ENCODE measurements at places on chromosomes 7 and 10.
A peak's percentile ranks its signal among the peaks of the same experiment; 100 is the strongest.

GRCh38 chr7:34453150-34453549, 204.9 kb upstream of the NPSR1 start:
- no peak for DNase-seq

- no peak for DNase-seq
Observed at GRCh38 chr7:91293840-91294239, 29.6 kb downstream of the FZD1 start.

GRCh38 chr7:17898111-17898510, 42.2 kb downstream of the SNX13 start:
- no peak for DNase-seq

GRCh38 chr7:32283546-32283945, 206.6 kb downstream of the LSM5 start:
- no peak for DNase-seq

- no peak for DNase-seq
Observed at GRCh38 chr10:133309720-133310398, 1.1 kb downstream of the ZNF511 start.

GRCh38 chr10:86110156-86110786, 256.3 kb downstream of the GRID1 start:
- no peak for DNase-seq

DNA sequence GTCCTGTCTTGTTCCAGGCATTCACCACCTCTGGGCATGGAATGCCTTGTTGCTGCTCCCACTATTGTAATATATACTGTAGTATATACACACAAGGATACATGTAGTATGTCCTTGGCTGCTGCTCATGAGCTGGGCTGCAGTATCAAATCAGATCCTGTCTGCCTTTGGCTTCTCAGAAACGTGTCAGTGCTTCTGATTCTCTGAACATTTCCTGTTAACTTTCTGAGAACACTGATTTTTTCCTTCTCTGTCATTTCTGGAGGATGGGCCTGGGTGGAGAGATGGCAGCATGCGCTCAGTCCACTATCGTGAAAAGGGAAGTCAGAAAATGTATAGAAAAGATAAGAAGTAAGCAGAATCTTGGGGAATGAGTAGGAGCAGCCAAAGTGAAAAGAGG, 12.2 kb downstream of the SFTPA2 start:
- DNase-seq: no peak

GRCh38 chr10:86687750-86688149, 19.4 kb downstream of the LDB3 start:
- DNase-seq: no peak

DNA sequence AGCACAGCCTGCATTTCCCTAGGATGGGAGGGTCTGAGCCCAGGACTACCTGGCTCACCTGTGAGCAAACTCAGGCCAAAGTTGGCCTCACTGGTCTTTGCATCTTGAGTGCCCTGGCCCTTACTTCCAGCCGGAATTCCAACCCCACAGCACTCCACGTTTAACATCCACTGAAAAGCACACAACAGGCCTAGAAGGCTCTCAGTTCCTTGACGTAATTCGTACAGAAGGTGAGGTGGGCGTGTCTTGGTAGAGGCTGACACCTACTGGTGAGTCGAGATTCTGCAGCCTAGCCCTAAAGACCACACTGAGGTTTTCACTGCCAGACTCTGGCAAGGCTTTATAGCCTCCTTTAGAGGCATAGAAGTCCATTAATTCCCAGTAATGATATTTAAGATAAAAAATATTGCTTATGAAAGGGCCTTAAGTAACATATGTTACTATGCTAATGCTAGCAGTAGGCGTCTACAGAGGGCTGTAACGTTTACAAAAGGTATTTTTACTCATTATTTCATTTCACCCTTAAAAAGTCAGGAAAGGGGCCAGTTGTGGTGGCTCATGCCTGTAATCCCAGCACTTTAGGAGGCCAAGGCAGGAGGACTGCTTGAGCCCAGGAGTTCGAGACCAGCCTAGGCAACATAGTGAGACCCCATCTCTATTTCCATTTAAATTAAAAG, 95.8 kb downstream of the HIP1 start:
- DNase-seq: peak; percentile 82

DNA sequence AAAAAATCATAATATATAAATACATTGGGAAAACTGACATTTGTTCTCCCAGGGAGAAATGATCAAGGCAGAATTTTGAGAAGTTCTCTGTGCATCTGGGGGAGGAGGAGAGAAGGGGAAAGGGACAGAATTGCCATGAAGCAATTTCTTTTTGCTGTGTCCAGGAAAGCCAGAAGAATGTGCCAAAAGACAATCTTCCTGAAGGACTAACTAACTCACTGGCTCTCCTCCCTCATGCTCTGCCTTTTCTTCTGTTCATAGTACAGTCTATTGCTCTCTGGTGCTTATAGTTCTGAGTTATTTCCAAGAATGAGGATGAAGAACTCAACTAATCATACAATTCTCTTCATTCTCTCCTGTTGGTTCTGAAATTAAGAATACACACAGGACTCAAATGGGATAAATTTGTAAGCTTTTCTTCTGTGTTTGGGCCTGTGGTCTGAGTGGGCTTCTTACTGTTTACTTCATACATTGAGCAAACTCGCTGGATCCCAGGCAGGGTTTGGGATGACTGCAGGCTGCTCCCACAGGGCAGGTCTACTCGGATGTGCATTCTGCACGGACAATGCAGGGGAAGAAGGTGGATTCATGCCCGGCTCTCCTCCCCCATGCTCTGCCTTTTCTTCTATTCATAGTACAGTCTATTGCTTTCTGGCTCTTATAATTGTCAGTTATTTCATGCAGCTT, 22.2 kb upstream of the FAM171A1 start:
- DNase-seq: no peak

- no peak for DNase-seq
Observed at GRCh38 chr10:14852236-14852635, 14.1 kb downstream of the HSPA14 start.

DNA sequence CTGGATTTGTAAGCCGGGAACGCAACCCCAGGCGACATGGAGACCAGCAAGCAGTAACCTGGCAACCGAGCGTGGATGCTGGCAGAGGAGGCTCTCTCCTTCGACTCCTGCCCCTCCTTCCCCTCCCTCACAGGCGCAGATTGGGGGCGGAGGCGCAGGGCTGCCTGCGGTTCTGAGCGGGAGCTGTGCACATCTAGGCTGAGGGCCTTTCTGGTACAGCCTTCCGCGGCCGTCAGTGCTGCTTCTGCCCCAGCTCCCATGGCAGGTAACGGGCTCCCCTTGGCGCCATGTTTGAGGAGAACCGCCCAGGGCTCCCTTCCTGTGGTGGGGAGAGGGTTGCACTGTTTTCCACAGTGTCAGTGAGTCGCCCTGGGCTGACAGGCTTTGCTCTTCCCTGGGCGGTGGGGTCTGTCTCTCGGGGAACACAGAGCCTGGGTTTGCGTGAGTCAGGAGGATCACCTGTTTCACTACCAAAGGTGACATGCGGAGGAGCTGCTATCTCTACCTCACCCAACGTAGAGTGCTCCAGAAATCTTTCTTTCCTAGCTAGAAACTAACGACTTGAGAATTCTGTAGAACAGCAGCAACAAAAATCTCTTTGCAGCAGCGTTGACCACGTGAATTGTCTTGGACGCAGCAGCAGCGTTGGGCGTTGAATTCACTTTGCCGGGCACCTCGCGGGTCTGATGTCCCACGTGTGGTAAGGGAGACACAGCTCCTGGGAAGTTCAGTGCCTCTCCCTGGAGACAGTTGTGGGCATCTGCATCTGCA, 154.8 kb upstream of the COBL start:
- DNase-seq: no peak

DNA sequence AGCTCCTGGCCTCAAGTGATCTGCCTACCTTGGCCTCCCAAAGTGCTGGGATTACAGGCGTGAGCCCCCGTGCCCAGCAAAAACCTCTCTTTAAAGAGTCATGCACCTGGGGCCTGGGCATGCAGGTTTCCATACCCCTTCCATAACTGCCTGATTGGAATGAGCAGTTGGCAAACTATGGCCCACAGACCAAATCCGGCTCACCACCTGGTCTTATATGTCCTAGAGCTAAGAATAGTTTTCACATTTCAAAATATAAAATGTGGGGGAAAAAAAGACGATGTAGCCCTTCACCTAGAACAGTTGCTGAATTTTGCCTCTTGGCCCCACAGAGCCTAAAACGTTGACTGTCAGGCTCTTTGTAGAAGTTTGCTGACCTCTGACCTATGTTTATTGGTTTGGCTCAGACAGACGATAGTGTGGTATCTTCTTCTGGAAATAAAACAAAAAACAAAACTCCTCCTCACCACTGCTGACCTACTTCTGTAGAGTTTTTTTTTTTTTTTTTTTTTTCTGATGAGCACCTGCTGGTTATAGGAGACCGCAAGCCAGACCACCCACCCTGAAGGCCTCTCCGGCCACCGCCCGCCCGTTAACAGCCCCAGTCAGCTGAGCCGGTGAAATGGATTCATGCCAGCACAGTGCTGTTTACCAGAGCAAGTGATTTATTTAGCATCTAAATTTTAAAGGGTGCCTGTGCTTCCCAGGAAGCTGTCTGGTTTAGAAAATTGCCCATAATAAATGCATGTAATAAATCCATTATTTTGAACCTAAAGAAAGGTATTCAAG, 33.5 kb upstream of the SFRP5 start:
- DNase-seq: no peak

GRCh38 chr7:157576415-157576814, 239.6 kb downstream of the DNAJB6 start:
- DNase-seq: peak; percentile 74

DNA sequence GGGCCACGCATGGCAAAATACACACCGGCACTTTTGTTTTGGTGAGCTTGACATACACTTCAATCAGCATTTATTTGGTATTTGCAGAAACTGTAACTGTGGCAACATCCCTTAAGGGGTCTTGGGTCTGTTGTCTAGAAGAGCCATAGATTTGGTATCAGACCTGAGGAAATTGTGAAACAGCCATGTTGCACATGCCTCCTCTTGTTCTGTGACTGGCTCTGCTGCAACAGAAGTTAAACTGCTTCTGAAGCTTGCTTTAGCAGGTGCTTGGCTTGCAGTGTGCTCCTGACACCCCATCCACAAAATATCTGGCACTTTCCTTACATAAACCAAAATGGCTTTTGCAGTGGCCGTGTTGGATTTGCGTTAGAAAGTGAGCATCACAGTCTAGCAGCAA, 247.3 kb downstream of the GATA3 start:
- no peak for DNase-seq

- no peak for DNase-seq
Observed at GRCh38 chr10:50658165-50658564, 34.4 kb upstream of the SGMS1 start.

DNA sequence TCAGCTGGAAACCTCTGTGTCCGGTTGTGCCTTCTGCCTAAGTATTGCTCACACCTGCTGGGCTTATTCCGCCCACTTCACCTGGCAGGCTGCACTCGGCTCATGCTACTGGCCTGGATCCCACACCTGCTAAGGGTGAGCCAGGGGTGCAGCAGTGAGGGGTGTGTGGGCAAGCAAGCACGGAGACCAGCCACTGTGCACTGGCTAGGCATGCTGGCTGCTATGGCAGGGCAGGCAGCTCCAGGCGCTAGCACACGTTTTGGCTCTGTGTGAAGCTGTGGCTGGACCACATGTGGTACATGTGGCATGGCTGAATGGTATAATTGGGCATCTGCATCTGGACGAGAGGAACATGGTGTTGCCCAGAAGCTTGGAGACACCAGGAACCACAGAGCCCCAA, 940.7 kb downstream of the NRG3 start:
- DNase-seq: no peak

Data from CD4-positive, alpha-beta T cell treated with Interleukin-17A for 1 hour (primary cell).